ENCODE measurements at places on chromosomes 3 and 15. TPM values are rescaled to one million over a fixed set of nuclear protein-coding genes. Genes with fewer than 3 reads are reported as not detected.
A peak's percentile ranks its signal among the peaks of the same experiment; 100 is the strongest.

- DNase-seq, result no peak
Measured at GRCh38 chr3:111744611-111745010, 114.5 kb upstream of the PHLDB2 start.

DNA sequence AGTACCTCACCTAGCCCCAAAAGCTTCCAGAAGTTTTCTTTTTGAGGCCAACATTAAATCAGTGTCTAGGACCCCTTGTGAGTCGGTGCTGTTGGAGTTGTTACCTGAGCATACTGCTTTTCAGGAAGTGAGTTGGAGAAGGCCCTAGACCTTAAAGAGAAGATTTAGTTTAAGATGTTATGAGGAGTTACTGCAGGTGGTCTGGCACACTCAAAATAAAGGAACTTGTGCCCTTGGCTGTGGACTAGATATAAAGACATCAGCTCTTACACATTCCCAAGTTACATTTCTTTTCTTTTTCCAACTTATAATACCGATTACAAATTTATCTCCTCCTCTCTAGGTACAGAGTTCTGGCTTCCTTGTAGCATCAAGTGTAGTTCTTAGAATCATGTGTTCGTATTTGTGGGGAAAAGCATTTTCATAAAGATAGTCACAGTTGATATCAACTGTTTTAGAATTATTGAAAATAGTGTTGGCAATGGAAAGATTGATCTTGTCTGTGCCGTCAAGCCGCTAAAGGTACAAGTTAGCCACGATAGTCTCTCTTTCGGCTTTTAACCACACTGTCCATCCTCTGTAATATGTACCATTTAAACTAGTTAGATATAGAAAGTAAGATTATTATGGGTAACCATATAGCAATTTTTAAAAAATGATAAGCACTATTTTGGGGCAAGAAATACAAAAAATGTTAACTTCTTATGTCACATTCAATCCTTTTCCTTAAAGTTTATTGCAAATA lies 8.6 kb downstream of the ZIC1 start:
- no peak for DNase-seq

- peak; percentile 3 for DNase-seq
Measured at GRCh38 chr3:127484601-127485388, 105.7 kb downstream of the TPRA1 start.

- DNase-seq, result no peak
Measured at GRCh38 chr3:36172699-36173098, 207.6 kb upstream of the STAC start.

DNA sequence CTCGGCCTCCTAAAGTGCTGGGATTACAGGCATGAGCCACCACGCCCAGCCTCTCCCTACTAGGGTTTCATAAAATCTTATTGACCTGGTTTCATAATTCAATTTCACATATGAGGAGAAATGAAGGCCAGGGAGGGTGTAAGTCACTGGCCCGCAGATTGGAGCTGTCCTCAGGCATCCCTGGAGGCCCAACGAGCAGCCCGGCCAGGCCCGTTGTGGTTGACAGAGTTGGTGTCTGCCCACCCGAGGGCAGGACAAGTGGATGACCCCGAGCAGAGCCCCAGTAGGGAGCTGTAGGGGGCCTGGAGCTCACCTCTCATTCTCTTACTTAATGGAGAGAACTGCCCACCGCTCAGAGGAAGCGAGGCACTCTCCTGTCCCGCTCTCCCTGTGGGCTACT lies 78.9 kb downstream of the CPN2 start:
- no peak for DNase-seq

DNA sequence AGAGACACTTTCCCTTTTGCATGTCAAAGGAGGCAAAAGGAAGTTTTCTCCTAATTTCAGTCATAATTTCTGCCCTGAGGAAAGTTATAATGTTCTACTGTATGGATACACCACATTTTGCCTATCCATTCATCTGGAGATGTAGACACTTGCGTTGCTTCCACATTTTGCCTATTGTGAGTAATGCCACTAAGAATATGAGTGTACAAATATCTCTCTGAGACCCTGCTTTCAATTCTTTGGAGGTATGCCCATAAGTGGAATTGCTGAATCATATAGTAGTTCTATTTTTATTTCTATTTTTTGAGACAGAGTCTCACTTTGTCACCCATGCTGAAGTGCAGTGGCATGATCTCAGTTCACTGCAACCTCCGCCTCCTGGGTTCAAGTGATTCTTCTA lies 3.6 kb upstream of the CD276 start:
- DNase-seq, result no peak

DNA sequence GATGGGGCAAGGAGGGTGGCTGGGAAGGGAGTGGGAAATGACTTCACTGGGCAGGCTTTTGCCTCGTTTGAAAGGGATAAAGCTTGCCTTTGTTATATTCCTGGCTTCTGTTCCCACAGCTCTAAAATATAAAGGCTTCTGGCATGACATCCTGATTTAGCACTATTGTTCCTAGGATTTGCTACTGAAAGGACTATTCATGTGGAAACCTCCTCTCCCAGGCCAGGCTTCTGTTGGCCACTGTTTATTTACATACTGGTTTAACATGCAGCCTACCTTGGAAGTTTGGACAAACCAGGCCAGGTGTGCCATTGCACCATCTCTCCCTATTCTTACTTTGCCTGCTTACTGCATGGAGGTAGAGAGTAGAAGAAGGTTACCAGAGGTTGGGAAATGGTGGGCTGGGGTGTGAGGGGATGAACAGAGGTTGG lies 2.4 kb upstream of the LMCD1 start:
- no peak for DNase-seq

- DNase-seq, result no peak
Measured at GRCh38 chr3:125160606-125161371, 51.8 kb downstream of the SLC12A8 start.

- peak; percentile 17 for DNase-seq
Measured at GRCh38 chr3:169668072-169668956, 4.8 kb upstream of the MECOM start.

GRCh38 chr3:15382405-15382923 lies 44.9 kb downstream of the METTL6 start:
- DNase-seq, result no peak

GRCh38 chr15:73305331-73306211 lies 63.2 kb downstream of the HCN4 start:
- peak; percentile 55 for DNase-seq

DNA sequence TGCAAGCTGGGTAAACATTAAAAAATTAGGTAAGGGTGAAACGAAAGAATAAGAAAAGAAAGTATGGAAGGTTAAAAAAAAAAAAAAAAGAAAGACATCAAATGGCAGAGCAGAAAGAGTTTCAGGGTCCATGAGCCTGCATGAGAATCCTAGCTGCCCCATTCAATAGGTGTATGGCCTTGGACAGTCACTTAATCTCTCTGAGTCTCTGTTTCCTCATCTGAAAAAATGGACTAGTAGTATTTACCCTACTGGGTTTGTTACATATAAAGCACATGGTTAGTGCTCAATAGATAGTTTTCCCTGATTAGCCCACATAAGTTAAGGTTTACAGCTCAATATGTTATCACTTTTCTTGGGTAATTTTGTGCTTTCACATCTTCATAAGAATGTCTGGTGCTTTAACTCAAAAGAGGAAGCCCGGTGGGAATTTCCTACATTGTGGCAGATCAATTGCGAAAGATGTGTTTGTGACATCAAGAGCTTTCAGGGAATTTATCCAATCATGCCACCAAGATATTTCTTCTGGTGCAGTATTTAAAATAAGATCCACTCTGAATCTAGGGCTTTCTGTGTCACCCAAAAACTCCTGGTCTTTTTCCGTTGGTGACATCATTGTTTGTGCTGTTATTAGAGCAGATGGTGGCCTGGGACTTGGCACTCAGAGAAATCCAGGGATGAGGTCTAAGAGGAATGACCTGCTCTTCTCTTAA lies 57.2 kb upstream of the UBE2E1 start:
- peak; percentile 39 for DNase-seq

- DNase-seq, result no peak
Measured at GRCh38 chr15:70251246-70251990, 153.7 kb upstream of the TLE3 start.

- no peak for DNase-seq
Measured at GRCh38 chr3:114884213-114884923, 262.7 kb downstream of the ZBTB20 start.

- no peak for DNase-seq
Measured at GRCh38 chr15:99282121-99282520, 30.8 kb downstream of the LRRC28 start.

DNA sequence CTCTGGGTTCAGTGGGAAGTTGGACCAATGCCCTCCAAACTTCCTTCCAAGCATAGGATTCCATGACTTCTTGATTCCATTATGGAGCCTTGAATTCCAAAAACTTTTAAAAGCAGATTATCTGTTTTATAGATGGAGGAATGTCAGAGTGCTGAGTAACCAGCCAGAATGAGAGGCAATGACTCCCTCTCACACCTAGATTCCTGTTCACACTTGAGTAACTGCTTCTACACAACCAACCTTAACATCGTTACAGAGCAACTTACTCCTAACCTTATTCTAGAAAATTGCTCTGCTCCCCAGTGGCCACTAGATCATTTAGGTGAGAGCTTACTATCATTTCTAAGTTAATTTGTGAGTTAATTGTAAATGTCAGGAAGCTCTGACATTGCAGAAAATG lies 24.2 kb upstream of the NR2F2 start:
- DNase-seq, result no peak

DNA sequence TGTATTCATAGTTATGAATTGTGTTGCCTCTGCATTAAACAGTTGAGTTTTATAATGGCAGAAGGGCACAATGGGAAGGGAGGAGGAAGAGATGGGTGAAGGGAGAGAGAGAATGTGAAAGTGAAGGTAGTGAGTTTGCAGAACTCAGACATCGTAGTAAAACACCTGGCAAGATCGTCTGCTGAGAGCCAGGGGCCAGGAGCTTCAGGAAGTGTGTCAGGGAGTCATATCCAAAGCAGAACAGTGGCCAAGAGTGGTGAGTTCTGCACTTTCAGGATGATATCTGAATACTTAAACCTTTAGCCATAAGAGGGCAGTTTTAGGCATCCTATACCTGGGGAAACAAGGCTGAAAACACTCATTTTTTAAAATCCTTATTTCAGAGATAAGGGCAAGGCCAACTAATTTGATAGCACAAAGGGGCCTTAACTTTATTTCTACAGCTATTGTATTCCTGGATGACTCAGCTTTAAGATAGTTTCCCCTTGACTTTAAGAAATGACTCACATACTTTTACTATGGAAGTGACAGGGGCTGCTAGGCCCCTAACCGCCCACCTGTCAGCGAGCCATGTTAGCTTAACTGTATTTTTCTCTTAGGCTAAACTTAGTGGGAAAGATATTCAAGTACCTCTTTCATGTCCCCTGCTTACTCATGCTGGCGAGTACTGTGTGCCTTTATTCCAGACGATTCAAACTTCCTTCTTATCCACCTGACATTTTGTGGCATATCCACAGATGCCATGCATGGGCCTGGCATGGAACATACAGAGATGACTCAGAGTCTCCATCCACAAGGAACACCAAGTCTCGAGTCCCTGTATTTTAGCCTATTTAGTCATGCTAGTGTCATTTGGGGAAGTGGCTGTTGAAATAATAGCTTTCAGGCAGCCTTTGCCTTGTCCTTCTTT lies 53.9 kb downstream of the RLBP1 start:
- peak; percentile 96 for DNase-seq

DNA sequence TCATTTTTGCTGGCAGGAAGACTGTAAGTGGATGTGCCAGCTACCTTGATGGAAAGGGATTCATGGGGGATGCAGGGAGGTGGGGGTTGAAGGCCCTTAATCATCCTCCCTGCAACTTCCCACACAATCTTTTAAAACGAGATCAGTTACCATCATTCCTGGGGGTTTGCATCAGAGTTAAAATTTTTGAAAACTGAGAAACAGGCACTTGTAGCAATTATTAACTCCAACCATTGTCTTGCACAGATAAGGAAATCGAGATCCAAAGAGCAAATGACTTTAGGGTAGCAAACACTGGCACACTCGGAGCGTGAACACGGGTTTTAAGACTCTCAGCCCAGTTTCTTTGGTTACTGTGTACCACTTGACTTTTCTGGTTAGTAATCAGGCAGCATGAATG lies 41.9 kb downstream of the GPD1L start:
- no peak for DNase-seq

DNA sequence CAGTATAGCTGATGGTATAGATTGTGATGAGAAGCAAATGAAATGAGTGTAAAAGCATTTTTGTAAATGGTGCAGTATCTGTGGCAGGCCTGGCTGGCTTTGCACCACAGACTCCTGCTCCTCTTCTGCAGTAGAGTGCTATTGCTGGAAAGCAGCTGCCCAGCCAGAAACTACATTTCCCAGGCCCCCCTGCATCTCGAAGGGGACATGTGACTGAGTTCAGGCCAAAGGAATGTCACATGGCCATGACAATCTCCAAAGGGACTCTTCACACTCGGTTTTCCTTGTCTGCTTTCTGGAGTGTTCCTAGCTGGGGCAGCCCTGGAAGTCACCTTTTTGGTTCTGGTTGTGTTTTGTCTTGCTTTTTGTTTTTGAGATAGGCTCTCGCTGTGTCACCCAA lies 277.1 kb downstream of the SUCLG2 start:
- DNase-seq, result peak; percentile 19

DNA sequence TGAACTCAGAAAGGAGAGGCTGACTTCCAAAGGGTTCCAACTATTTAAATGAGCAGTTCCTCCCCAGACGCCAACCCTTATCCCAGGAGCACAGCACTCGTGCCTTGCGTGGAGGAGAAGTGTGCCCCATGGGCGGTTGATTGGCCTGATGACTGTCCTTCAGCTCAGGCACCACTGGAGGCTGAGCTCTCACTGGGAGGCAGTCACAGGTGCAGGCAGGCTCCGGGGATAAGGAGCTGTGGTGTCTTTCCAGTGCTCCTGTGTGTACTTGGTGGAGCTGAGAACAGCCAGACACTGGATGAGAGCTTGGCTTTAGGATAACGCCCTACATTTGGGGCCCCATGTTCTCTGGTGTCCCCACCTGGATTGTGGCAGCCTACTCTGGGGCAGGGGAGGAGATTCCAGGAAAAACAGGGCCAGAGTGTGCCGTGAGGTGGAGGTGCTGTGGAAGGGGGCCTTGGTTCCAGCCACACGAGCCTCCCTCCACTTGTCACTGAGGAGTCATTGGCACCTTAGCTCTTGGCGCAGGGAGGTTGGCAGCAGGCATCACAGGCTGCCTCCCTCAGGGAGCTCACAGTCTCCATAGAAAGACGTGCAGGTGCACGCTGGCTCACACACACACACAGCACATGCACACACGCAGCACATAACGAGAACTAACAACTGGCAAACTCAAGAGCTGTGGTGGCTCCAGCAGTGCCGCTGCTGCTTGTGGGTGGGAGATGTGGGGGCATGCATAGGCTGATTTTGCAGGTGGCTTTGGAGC lies 22.7 kb upstream of the EPHB3 start:
- DNase-seq, result no peak

- DNase-seq, result peak; percentile 30
Measured at GRCh38 chr3:31724651-31725050, 191.9 kb downstream of the STT3B start.

DNA sequence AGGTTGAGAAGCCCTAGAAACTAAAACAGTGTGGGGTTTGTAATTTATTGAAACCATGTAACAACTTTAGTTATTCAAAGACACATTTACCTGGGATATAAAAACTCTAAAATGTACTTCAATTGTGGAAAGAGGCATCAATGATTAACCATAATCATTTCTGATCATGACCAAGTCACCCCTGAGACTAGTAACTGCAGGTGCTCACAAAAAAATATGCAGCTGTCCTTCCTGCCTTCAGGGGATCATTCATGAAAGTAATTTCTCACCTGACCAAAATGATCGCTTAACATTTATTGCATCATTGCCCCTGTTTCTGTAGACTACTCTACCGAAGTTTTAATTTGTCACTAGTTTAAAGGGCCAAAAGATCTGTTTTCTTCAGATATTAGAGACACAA lies 9.0 kb downstream of the ACP3 start:
- no peak for DNase-seq

BCHE gene
- 0.19 TPM for total RNA-seq

SLC28A1 gene
- total RNA-seq, result not detected

C3orf18 gene
- total RNA-seq, result 18.7 TPM

IGSF10 gene
- 0.32 TPM for total RNA-seq

GOLGA6L4 gene
- total RNA-seq, result 0.69 TPM

CAPN3 gene
- total RNA-seq, result 0.17 TPM

AAGAB gene
- 57.0 TPM for total RNA-seq

All from LHCN-M2 (cell line).